ENCODE measurements at places on chromosomes 6 and 20.

DNA sequence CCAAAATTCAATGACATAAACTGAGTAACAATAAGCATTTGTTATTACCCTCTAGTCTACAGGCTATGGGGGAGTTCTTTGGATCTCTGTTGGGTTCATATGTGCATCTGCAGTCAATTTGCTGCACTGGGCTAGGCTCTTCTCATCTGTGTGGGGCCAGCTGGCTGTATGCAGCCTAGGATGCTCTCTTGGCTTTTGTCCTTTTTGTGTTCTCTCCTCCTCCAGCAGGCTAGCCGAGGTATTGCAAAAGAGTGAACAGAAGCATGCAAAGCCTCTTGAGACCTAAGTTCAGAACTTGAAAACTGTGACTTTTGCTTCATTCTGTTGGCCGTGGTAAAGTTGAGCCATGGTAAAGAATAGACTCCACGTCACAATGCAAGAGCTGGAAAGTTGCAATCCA lies 62.8 kb upstream of the FOXO3 start:
- no peak overlapping the region for H3K4me3 ChIP-seq
- no peaks in the 10 kb centered on the region for H3K36me3 ChIP-seq
- no peaks in the 10 kb centered on the region for H3K4me1 ChIP-seq
- H3K27me3 ChIP-seq = no peaks in the 10 kb centered on the region
- no peak for DNase-seq

- H3K36me3 ChIP-seq = no peaks in the 10 kb centered on the region
- H3K27me3 ChIP-seq = no peaks in the 10 kb centered on the region
- H3K4me3 ChIP-seq = no peak overlapping the region
- no peak for DNase-seq
- H3K4me1 ChIP-seq = no peaks in the 10 kb centered on the region
These were observed 96.8 kb downstream of the TENT5A start for GRCh38 chr6:81655696-81656095.

- DNase-seq = no peak
- peaks cover 15% of the 10 kb centered on the region for H3K4me1 ChIP-seq
- no peak overlapping the region for H3K4me3 ChIP-seq
- peaks cover 5% of the 10 kb centered on the region for H3K36me3 ChIP-seq
- no peaks in the 10 kb centered on the region for H3K27me3 ChIP-seq
- no peak overlapping the region for H3K27ac ChIP-seq
These were observed 60.2 kb downstream of the PYGB start for GRCh38 chr20:25308083-25308491.

- no peak overlapping the region for H3K4me3 ChIP-seq
- no peak for DNase-seq
- H3K27ac ChIP-seq = no peak overlapping the region
- H3K27me3 ChIP-seq = no peaks in the 10 kb centered on the region
These were observed 619.0 kb downstream of the DOK5 start for GRCh38 chr20:55094353-55094861.

DNA sequence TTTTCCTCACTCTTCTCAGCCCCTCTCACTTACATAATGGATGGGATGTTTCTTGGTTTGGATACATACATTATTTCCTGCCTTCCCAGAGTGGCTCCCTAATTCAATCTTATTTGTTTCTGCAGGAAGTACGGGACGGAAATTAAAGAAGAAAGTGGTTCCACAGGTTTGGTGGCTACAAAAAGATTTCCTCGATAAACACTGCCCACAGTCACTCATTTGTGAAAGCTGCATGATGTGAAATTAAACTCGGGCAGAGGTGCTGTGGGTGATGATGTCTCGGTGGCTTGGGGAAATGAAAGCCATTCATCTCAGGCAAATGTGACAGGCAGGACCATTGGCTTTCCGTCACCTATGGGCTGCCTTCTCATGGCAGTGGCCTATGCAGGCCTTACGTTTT lies 119.5 kb upstream of the KCNG1 start:
- H3K36me3 ChIP-seq = no peaks in the 10 kb centered on the region
- H3K4me1 ChIP-seq = no peaks in the 10 kb centered on the region
- H3K27me3 ChIP-seq = peaks cover 73% of the 10 kb centered on the region
- no peak overlapping the region for H3K4me3 ChIP-seq

DNA sequence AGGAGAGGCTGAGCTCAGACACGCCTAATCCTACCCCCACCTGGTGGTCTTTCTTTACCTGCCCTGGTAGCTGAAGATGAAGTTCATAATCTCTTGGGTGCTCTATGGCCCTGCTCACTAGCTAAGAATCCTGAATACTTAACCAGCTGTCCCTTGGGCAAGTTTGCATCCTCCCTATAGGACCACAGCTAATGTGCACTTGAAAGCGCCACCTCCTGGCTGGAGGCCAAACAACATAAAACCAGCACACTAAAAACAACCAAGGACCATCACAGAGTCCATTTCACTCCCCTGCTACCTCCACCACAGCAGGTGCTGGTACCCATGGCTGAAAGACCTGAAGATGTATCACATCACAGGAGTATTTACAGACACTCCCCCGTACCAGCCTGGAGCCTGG lies 155.5 kb upstream of the SLC24A3 start:
- H3K4me3 ChIP-seq = no peak overlapping the region
- H3K27me3 ChIP-seq = peaks cover 5% of the 10 kb centered on the region
- H3K4me1 ChIP-seq = no peaks in the 10 kb centered on the region

GRCh38 chr6:11585426-11586016 lies 48.0 kb downstream of the TMEM170B start:
- no peaks in the 10 kb centered on the region for H3K4me1 ChIP-seq
- H3K27ac ChIP-seq = no peak overlapping the region
- peaks cover 38% of the 10 kb centered on the region for H3K27me3 ChIP-seq
- no peak overlapping the region for H3K4me3 ChIP-seq
- DNase-seq = no peak

DNA sequence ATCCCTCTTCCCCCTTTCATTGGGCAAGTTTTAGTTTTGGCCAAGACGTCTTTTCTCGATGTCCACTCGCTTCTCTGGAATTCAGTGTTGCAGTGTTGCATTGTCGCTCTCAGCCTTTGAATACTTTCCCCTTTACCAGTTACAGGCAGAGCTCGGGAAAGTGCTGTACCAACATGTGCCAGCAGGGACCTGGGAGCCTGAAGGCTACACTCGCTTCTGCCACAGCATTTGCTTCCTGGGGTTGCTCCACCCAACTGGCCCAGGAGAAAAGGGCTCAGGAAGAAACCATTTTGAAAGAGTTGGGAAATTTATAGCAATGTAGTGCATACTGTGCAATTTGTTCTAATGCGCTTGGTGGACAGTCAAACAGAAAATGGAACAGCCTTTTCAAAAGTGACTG lies 78.6 kb downstream of the LINC00237 start:
- no peak for DNase-seq
- H3K36me3 ChIP-seq = no peaks in the 10 kb centered on the region
- no peaks in the 10 kb centered on the region for H3K4me1 ChIP-seq

GRCh38 chr6:107627969-107628368 lies 138.1 kb downstream of the SOBP start:
- peaks cover 7% of the 10 kb centered on the region for H3K4me1 ChIP-seq
- no peak overlapping the region for H3K27ac ChIP-seq
- H3K4me3 ChIP-seq = no peak overlapping the region
- no peak for DNase-seq

- no peaks in the 10 kb centered on the region for H3K36me3 ChIP-seq
- no peak overlapping the region for H3K4me3 ChIP-seq
- no peaks in the 10 kb centered on the region for H3K4me1 ChIP-seq
- no peak for DNase-seq
- H3K27ac ChIP-seq = no peak overlapping the region
These were observed 506.7 kb upstream of the MARCKS start for GRCh38 chr6:113350461-113350860.

- DNase-seq = no peak
- H3K4me3 ChIP-seq = peak overlapping the region; percentile 92
- peaks cover 13% of the 10 kb centered on the region for H3K36me3 ChIP-seq
- peak overlapping the region; percentile 100 for H3K27ac ChIP-seq
- H3K27me3 ChIP-seq = no peaks in the 10 kb centered on the region
These were observed 16.7 kb downstream of the BTN2A1 start for GRCh38 chr6:26474439-26474881.

- DNase-seq = no peak
- no peak overlapping the region for H3K27ac ChIP-seq
- H3K4me3 ChIP-seq = no peak overlapping the region
- H3K27me3 ChIP-seq = peaks cover 40% of the 10 kb centered on the region
- H3K4me1 ChIP-seq = no peaks in the 10 kb centered on the region
These were observed 25.2 kb upstream of the MLN start for GRCh38 chr6:33828764-33829731.

DNA sequence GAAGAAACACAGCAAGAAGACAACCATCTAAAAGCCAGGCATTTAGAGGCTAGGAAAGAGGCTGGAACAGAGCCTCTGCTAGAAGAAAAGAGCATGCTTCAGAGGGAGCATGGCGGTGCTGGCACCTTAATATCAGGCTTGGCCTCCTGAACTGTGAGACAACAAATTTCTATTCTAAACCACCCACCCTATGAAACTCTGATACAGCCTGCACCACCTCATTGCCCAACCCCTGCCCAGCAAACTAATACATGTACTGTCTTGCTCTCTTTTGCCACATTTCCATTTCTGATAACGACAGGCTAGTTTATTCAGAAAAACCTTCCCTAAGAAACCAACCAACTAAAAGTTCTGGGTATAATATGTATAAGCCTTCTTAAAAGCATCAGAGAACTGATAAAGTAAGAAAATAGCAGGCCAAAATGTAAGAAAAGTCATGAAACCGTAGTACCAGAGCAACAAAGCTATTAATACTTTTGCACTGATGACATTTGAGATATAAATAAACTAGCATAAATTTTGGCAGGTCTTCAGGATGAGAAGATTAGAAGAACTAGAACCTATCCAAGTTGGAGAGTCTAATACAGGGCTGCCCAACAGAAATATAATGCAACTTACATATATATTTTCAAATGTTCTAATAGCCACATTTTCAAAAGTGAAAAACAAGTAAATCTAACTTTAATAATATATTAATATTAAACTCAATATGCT lies 184.7 kb upstream of the HSF2 start:
- H3K36me3 ChIP-seq = no peaks in the 10 kb centered on the region
- H3K27ac ChIP-seq = no peak overlapping the region
- no peaks in the 10 kb centered on the region for H3K27me3 ChIP-seq
- no peak overlapping the region for H3K4me3 ChIP-seq
- no peak for DNase-seq

GRCh38 chr20:10984913-10985312 lies 311.1 kb upstream of the JAG1 start:
- no peaks in the 10 kb centered on the region for H3K27me3 ChIP-seq
- no peak overlapping the region for H3K4me3 ChIP-seq
- H3K27ac ChIP-seq = no peak overlapping the region
- no peak for DNase-seq

- H3K4me1 ChIP-seq = peaks cover 6% of the 10 kb centered on the region
- peaks cover 4% of the 10 kb centered on the region for H3K27me3 ChIP-seq
- no peaks in the 10 kb centered on the region for H3K36me3 ChIP-seq
- no peak overlapping the region for H3K4me3 ChIP-seq
- H3K27ac ChIP-seq = no peak overlapping the region
These were observed 244.9 kb downstream of the TSHZ2 start for GRCh38 chr20:53216856-53217576.

GRCh38 chr6:131782764-131783163 lies 25.1 kb upstream of the ENPP1 start:
- peaks cover 56% of the 10 kb centered on the region for H3K27me3 ChIP-seq
- H3K27ac ChIP-seq = no peak overlapping the region
- H3K36me3 ChIP-seq = peaks cover 2% of the 10 kb centered on the region
- no peak for DNase-seq

DNA sequence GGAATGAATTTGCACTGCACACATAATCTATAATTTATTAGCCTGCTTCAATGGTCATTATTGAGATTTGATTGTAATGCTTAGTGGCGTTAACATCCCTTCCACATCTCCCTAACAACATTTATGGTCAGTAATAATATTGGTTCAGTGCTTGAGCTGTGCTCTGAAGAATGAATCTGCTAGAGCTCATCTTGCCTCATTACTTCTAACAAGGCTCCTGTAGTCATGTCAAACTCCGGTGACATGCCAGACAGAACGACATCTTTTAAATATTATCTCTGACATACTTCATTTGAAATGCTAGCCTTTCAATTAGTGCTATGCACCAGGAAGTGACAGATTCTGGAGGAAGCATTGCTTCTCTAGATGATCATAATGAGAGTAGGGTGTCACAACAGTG lies 240.3 kb upstream of the BTBD3 start:
- DNase-seq = no peak
- no peaks in the 10 kb centered on the region for H3K36me3 ChIP-seq
- no peak overlapping the region for H3K4me3 ChIP-seq

- H3K27ac ChIP-seq = peak overlapping the region; percentile 97
- H3K4me3 ChIP-seq = peak overlapping the region; percentile 99
- peaks cover 26% of the 10 kb centered on the region for H3K4me1 ChIP-seq
- DNase-seq = peak; percentile 26
- no peaks in the 10 kb centered on the region for H3K27me3 ChIP-seq
These were observed 600 bp downstream of the SEC63 start for GRCh38 chr6:107957308-107957908.

DNA sequence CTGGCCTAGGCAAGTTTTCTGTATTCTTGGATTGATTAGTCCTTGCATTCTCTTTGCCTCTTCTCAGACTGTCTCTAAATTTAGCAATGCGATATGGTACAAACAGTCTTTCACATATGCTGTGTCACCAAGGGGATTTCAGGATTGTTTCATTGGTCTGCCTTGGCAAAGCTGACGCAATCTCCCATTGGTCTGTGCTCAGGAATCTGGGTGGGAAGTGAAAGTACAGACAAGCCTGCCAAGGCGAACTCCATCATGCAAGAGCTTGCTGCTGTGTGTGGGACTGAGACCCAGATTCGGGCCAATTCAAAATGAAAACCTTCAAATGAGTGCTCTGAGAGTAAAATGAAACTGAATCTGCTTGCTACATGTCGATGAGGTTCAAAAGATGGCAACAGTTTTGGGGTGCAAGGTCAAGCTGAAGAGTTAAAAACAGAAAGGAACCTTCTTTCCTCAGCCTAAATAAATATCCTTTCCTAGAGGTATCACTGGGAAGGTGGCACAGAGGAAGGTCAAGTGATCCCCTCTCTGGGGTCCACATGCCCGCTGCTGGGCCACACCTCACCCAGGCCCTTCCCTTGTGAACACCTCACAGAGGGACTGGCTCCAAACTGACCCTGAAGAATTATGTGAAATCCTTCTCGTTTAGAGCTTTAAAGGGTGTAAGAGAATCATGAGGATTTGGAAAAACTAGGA lies 198.8 kb upstream of the PREP start:
- DNase-seq = no peak
- peaks cover 9% of the 10 kb centered on the region for H3K4me1 ChIP-seq
- H3K4me3 ChIP-seq = peak overlapping the region; percentile 67
- no peaks in the 10 kb centered on the region for H3K36me3 ChIP-seq
- H3K27me3 ChIP-seq = no peaks in the 10 kb centered on the region
